Non-pigmented ciliary epithelial cell (primary cell): ENCODE measurements at places on chromosomes 3 and 15.

DNA sequence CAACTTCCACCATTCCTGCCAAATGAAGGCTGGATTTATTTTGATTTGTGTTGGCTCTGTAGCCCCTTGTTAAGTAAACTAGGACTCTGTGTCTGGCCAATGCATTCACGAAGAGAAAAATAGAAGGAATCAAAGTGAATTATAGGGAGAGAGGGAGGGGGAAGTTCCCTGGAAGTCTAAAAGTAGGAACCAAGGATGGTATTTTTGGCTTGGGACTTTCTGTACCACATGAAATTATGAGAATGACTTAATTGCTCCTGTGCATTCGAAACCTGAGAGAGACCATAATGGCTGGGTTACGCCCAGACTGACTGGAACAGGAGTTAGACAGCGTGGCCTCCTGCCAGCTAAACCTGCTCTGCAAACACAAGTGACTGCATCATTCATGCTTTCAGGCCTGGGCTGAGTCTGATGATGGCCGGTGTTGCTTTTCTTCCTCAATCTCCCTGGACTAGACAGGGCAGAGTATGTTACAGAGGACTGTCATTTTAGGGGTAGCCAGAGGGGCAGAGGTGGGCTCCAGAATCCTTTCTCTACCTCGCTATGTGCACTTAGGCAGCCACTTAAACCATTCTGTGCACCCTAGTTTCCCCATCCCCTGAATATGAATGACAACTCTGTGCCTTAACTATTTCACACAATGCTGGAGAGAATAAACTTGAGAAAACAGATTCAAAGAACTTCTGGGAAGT, 58.9 kb downstream of the MYO1E start:
- DNase-seq: no peak

GRCh38 chr3:10937141-10937825, 55.3 kb upstream of the SLC6A1 start:
- DNase-seq: no peak

DNA sequence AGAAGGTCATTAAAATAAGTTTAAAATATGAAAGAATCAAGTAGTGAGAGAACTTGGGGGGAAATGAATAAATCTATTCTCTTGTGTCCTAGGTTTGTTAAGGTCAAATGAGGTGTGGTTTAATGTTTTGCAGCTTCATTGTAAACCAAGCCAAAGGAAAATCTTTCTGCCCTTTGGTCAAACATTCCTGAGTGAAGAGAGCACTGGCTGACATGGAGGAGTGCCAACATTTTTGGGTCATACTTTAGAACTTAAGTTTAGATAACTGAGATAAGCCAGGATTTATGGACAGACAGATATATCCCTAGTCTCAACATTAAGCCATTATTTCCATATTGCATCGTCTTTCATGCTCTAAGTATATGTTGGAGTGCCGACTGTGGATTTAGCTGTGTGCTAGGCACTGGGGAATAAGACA, 66.4 kb downstream of the PTPRG start:
- peak; percentile 88 for DNase-seq

- no peak for DNase-seq
Observed at GRCh38 chr3:98519351-98519750, 3.4 kb downstream of the CLDND1 start.

- DNase-seq: no peak
Observed at GRCh38 chr15:76987896-76988860, 6.7 kb upstream of the PSTPIP1 start.

DNA sequence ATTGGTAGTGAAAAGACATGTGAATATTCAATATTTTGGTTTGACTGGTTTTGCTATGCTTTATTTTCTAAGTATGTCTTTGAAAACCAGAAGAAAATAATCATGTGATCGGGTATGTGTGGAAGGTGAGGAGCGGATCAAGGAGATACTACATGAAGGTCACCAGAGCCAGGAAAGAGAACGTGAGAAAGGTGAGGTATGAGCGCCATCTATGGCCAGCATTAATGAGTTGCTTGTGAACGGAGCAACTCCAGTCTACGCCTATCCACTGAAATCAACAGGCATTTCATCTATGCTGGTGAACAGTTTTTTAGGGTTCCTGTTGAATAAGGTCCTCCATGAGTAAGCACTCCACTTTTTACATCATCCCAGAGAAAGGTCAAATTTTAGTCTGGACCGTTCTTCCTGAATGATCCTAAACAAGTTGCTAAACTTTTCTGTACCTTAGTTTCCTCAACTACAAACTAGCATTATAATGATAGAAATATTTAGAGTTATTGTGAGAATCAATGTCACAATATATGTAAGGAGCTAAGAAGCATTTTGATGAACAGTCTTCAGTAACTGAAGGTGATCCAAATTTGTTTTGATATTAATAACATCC, 1435.2 kb upstream of the CADM2 start:
- peak; percentile 26 for DNase-seq

GRCh38 chr3:59017617-59017984, 32.2 kb downstream of the CFAP20DC start:
- no peak for DNase-seq

DNA sequence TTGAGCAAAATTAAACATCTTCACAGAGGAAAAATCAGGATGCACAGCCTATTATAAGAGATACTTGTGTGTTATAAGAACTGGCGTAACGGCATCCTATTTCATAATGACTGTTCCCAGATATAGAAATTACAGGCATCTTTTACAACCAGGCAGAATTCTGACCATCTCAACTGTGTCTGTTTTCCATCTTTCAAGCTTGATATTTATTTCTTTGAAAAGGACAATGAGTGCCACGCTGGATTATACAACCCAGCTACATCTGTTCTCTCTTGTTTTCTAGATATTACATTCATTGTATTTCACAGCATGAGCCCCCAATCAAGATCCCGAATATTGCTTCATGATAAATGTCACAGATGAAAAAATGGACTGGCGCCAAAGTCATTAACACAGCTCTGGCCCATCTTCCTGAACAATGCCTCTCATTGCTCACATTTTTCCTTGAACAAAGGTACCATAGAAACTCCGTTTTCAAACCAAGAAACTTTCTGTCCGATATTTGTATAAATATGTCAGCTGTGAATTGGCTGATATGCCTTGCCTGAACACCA, 420.6 kb downstream of the TBL1XR1 start:
- DNase-seq: no peak

GRCh38 chr15:85443046-85443445, 62.6 kb downstream of the AKAP13 start:
- no peak for DNase-seq
